ENCODE measurements at places on chromosomes 7 and 10.
A peak's percentile ranks its signal among the peaks of the same experiment; 100 is the strongest.

- DNase-seq: no peak
Observed at GRCh38 chr7:115135146-115135545, 213.3 kb downstream of the MDFIC start.

DNA sequence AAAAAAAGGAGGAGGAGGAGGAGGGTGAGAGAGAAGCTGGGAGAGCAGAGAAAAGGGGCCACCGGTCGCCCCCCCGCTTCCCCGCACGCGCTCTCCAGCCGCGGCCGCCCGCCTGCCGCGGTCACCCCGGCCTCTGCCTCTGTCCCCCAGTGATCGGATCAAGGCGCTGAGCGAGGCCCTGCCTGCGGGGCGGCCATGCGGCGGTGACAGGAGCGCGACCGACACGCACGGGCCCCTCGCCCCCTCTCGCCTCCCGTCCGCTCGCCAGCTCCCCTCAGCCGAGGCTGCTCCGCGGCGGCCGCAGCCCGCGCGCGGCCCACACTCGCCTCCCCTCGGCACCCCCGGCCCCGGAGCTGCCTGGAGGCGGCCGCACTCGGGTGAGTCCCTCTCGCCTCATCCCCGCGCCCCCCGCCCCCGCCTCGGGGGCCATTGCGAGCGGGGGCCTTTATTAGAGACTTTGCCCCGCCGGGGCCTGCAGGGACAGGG, at the start of gene GTF2I:
GTF2I (plus strand) TSS at position 27 of the 486 bp plus-strand sequence. CDS start 31,411 bp downstream, outside the sequence.
- no peak for DNase-seq

DNA sequence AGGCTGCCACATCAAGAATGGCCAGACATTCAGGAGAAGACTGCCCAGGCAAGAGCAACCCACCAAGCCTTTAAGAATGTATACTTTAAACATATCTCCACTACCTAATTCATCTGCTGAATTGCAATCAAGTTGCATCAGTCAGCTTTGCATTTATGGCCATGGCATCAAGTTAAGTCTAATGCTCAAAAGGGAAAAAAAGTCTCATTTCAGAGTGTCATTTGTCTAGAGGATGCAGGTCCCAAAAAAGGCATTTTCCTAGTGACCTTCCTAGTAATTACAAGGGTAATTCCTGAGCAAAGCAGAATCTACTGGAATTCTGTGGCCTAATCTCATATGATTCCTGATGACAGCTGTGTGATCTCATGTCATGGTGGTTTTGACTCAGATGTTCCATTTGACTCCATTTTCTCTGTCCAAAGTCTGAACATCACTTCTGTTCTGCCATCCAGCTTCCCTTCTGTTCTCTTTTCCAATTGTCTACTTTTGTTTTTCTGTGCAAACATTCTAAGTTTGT, 7.3 kb upstream of the CABCOCO1 start:
- no peak for DNase-seq

DNA sequence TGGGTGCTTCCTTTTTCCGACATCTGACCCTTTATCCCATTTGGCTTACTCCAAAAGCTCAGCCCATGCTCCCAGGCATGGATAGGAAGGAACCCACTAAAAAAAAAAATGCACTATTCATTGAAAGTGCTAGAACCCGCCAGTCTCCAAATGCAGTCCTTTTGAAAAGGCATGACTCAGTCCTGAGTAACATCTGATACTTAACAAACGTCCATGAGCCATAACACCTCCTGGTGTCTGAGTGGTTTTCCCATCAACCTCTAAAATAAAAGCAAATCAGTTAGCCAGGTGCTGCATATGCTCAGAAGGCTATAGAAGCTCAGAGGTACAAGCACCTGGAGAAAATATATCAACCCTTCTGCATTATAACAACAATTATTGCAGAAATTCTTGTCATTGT, 45.0 kb upstream of the CACUL1 start:
- DNase-seq: no peak

- no peak for DNase-seq
Observed at GRCh38 chr10:61795551-61795950, 105.9 kb upstream of the ARID5B start.

DNA sequence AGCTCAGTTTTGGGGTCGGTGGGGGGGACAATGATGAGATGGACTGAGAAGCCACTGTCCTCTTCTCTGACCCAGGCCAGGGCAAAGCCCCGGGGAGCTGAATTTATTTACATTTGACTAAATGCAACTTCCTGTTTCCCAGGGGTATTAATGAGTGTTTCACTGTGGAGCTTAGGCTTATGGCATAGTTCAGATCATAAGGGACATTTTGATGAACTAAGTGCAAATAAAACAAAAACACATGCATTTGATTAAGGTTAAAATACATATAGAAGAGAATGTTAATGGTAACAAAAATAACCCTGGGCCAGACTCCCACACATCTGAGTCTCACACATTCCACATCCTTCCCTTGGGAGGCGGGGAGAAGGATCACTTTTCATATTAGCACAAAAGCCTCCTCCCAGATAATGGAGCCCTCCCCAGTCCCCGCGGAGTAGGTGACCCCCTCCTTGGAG, 320.6 kb downstream of the FRMD4A start:
- DNase-seq: no peak

- no peak for DNase-seq
Observed at GRCh38 chr10:85593226-85593772, 773.3 kb downstream of the GRID1 start.

DNA sequence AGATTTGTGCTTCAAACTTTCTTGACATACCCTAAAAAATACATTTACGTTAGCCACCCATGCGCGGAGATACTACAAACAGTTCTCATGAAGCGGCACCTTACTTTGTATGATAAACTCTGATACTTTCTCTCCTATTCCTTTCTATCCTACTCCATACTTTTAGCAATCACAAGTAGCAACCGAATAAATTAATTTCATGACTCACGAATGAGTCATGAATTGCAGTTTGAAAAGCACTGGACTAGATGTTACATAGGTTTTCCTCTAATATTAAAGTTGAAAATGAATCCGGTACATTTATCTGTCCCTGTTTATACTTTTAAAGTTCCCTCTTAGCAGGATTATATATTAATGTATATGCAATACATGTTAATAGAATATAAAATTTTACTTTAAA, 67.6 kb downstream of the CUBN start:
- no peak for DNase-seq

DNA sequence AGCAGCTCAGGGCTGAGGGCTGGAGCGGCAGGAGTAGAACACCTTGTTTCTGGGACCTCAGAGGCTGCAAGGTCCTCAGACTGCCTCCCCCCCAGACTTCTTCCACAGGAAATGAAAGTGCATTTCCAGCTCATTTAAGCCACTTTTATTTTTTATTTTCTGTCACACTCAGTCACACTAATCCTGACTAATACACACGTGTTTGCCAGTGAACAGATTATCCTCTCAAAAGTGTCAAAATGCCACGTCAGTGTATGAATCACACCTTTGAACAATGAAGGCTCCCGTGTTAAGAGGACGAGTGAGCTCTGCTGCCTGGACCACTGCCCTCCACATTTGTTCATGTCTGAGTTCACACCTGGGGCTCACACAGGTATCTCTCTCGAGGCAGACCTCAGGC, 488.5 kb downstream of the DNAJB6 start:
- DNase-seq: no peak

DNA sequence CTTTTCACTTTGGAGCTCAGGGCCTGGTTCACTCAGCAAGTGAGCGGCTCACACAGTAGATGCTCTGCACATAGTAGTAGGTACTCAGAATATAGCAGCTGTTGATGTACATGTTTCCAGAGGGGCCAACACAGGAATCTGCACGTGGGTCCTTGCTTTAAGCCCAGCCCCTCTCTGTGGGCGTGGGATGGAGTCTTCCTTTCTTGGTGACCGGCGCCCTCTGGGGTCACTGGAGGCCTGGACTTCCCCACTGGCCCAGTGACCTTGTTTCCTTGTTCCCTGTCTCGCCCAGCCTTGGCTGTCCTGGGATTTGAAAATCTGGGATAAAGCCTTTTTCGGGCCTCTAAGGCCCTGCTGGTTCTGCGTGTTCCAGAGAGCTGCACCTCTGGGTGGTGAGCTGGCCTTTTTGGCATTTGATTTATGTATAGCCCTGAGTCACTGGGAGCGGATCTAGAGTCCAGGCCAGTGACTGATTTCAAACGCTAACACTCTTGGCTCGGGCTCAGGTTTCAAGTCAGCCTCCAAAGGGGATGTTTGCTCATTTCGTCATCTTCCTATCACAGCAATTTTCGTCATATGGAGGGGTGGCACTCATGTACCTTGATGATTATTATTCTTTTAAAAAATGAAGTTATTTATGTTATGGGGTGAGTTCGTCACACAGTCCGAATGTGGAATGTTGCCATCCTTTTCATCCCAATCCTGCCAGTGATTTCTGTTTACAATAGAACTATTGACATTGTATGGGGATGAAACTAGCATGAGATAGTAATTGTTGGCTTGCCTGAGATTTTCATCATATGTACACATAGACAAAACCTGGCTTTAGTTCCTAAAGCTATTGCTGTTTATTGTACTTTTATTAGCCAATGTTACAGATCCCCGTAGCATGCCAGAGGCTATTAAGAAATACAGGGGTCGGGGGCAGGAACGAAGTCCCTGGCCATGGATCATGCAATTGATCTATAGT, 65.5 kb downstream of the CUX1 start:
- no peak for DNase-seq

- DNase-seq: no peak
Observed at GRCh38 chr7:90320801-90321494, at the start of gene FAM237B. FAM237B (minus strand) TSS chr7:90321304; CDS start chr7:90319748, 1,556 bp downstream.

DNA sequence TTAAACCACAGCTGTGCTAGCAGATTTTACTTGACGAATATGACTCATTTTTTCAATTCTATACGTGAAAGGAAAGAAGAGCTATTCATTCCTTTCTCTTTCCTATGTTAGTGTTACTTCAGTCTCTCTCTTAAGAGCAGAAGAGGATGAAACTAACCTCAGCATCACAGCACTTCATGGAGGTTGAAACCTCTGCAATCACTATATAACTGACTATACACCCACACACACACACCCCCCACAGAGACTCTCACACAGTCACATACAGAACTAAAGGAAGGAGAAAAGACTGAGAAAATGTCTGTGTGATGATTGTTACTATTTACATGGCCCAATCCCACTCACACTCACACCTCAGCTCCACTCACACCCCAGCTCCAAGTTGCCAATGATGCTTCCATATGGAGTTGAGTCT, 104.2 kb downstream of the KIF20B start:
- peak; percentile 43 for DNase-seq

DNA sequence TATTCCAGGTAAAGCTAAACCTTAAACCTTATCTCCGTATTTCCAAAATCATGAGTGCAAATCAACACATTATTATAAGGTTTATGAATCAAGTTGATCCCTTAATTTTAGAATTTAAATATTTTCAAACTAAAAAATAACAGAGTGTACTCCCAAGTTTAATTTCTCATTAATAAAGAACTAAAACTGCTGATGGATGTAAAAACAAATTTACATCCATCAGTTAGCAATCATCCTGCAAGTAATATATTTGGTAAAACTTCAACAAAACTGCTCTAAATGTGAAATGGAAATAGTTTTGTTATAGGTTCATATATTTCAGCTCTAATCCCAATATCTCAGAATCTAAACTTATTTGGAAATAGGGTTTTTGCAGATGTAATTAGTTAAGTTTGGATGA, 71.3 kb upstream of the ZNF804B start:
- DNase-seq: no peak

DNA sequence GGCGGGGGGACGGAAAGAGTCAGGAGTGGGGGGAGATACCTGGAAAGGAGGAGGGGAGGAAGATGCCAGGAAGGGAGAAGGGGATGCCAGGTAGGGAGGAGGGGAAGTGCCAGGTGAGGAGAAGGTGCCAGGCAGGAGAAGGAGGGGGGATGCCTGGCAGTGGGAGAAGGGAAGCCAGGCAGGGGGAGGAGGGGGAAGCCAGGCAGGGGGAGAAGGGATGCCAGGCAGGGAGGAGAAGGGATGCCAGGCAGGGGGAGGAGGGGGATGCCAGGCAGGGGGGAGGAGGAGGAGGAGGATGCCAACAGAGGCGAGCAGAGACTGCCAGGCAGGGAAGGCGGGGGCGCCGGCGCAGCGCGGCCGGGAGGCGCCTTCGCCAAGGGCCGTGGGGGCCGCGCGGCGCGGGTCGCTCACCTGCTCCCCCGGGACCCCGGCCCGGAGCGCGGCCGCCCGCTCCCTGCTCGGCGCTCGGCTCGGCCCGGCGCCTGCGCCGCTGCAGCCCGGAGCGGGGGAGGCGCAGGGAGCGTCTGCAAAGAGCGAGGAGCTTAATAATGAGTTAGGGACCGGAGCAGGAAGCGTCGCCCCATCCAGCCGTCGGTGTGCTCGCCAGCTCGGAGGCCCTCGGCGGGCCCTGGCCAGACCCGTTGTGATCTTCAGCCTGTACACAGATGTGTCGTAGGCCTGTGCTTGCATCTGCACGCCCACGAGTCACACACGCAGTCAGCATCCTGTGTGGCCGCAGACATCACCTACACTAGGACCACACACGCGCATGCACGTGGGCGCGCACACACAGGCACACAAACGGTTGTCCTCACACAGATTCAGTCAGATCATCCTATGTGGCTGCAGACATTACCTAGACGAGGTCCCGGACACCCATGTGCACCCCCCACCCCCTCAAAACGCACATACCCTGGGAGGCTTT, 28.4 kb upstream of the SMARCD3 start:
- peak; percentile 77 for DNase-seq

- no peak for DNase-seq
Observed at GRCh38 chr10:122554131-122555036, 6.2 kb upstream of the DMBT1 start.

- peak; percentile 59 for DNase-seq
Observed at GRCh38 chr7:47291461-47292081, 290.3 kb downstream of the TNS3 start.

- DNase-seq: no peak
Observed at GRCh38 chr10:114550756-114551635, 107.1 kb downstream of the ABLIM1 start.

- no peak for DNase-seq
Observed at GRCh38 chr7:150641854-150642253, 9.7 kb upstream of the GIMAP6 start.

DNA sequence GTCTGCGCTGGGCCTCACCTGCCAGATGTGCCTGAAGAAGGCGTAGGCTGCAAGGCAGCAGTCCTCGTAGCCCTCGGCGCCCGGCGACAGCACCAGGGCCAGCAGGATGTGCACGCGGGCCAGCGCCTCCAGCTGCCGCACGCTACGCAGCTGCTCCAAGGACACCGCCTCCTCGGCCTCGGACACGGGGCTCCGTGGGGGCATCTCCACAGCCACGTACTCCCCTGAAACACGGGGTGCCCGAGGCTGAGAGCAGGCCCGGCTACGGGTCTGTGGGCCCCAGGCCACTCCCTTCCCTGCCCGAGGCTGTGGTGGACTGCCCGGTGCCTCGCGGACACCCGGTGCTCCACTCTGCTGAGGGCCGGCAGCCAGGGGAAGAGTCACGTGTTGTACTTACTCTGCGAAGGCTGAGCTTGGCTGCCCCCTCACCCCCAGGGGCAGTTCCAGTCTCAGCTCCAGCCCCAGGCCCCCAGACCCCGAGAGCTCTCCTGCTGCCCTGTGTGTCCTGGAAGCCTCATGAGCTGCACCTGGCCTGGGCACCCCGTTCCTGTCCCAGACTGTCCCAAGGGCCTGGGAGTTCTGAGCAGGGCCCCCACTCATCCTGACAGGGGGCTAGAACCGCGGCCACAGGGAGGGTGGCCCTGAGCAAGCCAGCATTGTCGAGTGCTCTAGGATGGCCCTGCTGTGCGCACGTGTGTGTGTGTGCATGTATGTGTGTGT, 62.8 kb downstream of the CFAP46 start:
- DNase-seq: no peak

- no peak for DNase-seq
Observed at GRCh38 chr10:132040046-132040445, 25.7 kb upstream of the JAKMIP3 start.

- no peak for DNase-seq
Observed at GRCh38 chr10:78784546-78784945, 284.2 kb upstream of the ZMIZ1 start.

GRCh38 chr7:137829337-137829992, 17.3 kb downstream of the DGKI start:
- no peak for DNase-seq

Data from GM10248 (cell line).